ENCODE measurements at places on chromosomes 5 and 9.

- peak; percentile 53 for DNase-seq
Observed at GRCh38 chr5:81838307-81838906, 87.5 kb upstream of the SSBP2 start.

DNA sequence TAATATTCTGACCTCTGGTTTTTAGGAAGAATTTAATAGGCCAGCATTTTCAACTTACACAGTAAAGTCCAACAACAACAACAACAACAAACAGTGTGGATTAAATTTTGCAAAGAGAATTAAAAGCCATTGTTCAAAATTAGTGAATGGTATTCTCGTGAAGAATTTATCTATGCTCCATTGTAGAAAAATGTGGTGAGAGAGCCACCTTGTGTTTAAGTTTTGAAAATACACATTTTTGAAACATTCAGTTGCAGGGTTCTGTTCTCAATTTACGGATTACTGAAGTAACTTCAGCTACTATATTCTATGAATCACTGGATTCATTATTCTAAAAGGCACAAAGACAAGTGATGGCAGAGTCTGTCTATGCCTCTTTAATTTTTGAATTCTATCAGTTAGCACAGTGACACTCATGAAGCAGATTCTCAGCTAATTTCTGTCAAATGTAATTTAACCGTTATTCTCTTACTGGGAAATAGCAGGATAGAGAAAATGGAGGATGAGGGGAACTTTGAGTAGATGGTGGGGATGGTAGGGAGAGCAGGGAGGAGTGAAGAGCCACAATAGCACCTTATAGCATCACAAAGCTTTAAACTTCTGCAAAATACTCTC lies 11.0 kb downstream of the CCDC152 start:
- DNase-seq = peak; percentile 30

GRCh38 chr9:121935739-121936138 lies 157.4 kb downstream of the TTLL11 start:
- DNase-seq = no peak

DNA sequence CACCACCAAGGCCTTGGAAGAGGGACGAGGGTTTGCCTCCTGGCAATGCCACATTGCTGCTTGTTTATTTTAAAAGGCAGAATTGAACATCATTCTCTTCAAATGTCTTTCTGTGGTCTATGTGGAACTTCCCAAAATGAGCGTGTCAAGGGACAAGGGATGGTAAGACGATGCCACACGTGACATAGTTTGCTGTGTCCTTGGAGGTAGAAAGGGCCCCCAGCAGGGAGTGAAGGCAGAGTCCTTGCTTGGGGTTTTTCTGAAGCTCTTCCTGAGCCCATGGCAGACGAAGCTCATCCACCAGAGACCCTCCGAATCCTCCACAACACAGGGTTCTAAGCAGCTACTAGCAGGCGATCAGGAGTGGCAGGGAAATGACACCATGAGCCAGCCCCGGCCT lies 28.3 kb downstream of the PRRX2 start:
- no peak for DNase-seq

DNA sequence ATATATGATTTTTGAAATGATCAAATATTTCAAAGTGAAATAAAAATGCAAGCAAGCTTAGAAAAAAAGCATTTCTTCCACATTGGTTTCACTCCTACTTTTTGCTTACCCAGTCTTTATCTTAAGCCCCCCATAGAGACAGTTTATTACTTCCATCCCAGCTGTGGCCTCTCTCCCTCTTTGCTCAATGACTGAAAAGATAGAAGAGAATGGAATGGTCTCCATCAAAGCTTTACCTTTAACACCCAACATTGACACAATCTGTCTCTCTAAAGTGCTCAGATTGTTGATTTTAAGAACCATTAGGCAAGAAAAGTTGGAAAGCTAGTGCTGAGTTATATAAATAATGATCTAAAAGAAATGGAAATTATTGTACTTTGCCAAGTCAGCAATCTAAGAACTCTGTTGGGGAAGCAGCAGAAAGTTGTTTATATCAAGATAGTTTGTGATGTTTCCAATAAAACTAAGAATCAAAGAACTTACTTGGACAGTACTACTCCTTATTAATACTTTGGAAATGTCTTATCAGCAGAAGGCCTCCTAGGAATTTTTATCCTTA lies 277.5 kb upstream of the NREP start:
- no peak for DNase-seq

GRCh38 chr5:179309751-179310320 lies 35.4 kb downstream of the ADAMTS2 start:
- DNase-seq = no peak

DNA sequence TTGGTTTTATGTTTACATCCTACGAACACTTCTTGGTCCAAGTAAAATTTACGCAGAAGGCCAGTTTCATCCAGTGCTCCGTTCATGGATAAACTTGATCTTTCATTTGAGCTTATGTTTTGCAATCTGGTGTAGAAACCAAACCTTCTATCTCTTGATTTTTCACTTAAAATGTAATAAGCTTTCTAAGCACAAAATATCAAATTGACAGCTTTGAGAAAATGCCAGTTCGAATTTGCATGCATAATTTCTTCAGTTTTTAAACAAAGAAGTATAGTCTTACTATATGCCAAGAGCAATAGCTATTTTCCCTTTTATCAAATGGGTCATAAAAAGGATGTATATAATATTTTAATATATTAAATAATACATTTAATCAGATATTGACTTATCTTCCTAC lies 17.8 kb downstream of the DNAH5 start:
- DNase-seq = no peak

GRCh38 chr5:159913501-159913900 lies 2.8 kb upstream of the ADRA1B start:
- DNase-seq = peak; percentile 55

DNA sequence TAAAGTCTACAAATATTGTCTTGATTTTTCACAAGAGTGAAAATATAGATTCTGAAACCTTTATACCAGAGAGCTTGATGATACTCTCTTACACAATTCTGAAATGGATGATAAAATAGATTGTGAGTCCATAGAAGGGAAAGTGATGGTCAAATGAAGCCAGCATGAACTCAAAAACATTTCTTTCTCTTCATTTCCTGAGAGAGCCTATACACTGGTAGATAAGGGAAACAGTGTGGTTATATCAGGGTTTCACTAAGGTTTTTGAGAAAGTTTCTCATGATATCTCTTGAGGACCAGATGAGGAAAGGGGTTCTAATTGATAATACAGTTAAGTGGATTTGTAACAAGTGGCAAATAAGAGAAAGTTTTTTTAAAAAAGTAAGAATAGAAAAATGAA lies 254.1 kb downstream of the PJA2 start:
- DNase-seq = no peak

GRCh38 chr9:129361196-129361595 lies 183.1 kb upstream of the IER5L start:
- no peak for DNase-seq

- DNase-seq = no peak
Observed at GRCh38 chr5:87769157-87769556, 356.4 kb upstream of the CCNH start.

- no peak for DNase-seq
Observed at GRCh38 chr5:159210846-159211245, 1.5 kb upstream of the RNF145 start.

DNA sequence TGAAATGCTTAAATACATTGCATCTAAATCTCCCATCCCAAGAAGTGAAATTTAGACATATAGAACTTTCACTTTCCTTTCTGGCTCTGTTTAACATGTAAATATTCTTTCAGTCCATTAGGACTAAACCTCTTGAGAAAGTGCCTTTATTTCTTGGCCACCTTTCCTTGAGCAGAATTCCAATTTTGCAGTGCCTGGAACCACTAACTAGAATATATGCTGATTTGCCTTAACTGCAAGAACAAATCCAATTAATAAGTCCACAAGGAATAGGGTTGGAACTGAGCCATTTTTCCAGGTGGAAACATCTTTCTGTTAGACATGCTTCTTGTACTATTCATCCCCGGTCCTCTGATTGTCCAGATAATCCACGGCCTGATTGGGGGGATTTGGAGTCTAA lies 478.0 kb downstream of the ENC1 start:
- no peak for DNase-seq

DNA sequence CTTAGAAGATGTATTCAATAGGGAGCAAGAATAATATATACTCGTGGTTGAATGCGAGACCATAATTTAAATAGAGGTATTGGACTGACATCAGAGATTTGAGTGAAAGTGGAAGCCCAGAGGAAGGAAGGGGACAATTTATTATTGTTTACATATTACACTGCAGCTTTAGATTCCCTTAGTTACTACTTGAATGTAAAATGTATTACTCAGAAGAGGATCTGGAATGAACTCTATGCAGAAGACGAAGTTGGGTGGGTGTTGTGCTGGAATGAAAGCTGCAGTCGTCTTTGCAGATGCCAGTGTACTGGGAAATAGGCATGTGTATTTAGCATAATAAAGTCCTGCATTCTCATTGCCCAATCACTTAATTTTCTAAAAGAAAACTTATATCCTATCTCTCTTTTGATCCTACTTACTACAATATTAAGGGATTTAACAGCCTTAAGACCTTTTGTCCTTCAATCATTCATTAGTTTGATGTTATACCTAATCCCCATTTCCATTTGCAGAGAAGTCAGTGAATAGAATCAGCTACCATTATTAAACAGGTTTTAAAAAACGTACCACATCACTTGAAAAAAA lies 570.7 kb upstream of the WWC1 start:
- peak; percentile 81 for DNase-seq

GRCh38 chr9:135612437-135612836 lies 26.9 kb downstream of the GLT6D1 start:
- no peak for DNase-seq

DNA sequence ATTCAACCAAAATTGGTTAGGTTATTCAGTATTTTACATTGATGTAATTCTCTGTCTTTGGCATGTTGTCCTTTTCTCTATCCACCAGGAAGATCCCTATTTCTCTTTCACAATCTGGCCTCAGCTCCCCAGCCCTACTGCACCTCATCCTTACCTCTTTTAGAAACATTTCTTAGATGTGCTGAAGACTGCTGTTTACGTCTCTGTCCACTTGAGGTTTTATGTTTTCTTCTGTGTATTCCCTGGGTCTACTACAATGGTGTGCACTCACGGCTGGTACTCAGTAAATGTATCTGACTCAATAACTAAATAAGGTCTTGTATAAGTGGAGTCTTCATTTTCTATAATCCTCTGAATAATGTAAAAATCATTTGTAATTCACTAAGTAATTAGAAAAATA lies 822.7 kb downstream of the DTWD2 start:
- DNase-seq = no peak

- DNase-seq = no peak
Observed at GRCh38 chr5:37709020-37709419, 130.8 kb downstream of the GDNF start.

GRCh38 chr5:168670881-168671575 lies 91.9 kb upstream of the PANK3 start:
- no peak for DNase-seq

- DNase-seq = peak; percentile 71
Observed at GRCh38 chr5:34898258-34898895, 16.9 kb downstream of the RAD1 start.

- DNase-seq = no peak
Observed at GRCh38 chr9:124457887-124458431, 7.7 kb downstream of the ADGRD2 start.

DNA sequence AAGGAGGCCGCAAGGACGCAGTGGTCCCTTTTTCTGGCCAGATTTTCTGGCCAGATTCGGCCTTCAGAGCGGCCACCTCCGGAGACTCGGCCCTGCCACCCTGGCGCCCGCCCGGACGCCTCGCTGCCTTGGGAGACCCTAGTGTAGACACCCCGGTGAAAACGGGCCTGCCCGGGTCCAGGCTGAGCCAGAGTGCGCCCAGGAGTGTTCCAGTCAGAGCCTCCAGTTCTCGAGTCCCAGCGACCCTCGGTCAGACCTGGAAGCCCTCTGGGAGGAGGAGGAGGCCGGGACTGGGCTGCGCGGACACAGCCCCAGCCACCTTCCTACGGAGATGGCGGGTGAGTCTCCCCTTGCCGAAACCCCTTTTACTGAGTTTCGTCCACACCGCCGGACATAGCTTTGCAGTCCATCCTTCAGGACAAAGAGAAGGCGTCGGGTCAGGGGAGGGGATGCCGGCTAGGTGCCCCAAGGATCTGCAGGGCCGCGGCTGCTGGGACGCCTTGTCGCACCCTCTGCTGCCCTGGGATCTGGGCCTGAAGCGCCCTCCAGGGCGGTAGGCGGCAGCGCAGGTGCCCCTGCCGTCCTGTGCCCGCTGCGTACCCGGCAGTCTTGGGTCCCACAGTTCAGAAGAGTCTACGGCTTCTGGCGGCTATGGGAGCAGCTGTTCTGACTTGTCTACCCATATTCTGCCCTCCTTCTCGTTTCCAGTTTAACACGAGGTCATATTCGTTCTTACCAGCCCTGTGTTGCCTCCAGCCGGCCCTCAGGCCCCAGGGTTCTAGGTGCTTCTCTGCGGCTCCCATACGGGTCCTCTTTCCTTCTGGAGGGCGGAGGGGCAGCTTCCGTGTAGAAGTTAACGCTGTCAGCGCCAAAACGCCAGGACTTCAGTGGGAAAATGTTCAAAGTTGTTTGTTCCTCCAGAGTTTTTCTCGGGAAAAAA lies 1771.7 kb upstream of the CDH9 start:
- no peak for DNase-seq

DNA sequence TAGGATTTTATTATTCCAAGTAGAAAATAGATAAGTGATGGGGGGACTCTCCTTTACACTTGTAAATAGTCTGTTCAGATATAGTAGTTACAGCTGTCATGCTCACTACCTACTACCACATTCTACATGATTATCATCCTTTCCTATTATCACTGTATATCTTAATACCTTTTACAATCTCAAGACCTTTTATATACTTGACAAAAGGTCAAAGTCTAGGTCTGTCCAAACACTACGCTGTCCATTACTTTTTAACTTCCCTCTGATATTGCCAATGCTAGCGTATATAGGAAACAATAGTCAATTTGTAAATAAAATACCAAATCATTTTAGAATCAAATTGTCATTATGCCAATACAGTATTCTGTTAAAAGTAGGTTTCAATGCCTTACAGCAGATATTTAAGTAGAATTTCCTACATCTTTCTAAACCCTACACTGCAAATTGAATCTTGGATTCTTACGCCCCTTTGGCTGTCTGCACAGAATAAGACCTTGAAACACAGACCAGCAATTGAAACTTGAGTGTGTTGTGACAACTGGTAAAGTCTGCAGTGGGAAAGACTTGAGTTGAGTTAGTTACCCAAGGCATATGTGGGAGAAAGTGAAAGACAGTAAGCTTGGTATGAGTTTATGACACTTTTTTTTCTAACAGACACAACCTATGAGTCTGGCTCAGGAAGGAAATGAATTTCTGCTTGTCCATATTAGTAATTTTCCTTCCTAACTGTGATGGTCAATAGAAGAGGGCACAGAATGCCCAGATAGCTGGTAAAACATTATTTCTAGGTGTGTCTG lies 827.6 kb upstream of the ACO1 start:
- no peak for DNase-seq

DNA sequence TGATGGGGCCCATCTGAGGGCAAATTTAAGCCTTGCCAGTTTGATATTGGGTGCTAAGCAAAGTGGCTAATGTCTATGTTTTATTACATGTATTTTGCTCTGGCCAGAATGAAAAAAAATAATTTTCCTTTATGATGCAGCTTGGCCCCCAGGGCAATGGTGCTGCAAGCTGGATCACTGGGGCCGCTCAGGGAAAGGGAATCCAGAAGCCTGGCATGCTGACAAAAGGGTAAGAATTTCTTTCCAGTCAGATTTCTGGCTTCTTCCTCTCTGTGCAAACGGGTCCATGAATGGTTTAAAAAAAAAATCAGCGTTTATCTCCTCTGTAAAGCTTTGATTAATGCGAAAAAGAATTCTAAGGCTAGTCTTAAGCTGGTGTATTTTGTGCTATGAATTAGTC lies 138.4 kb downstream of the MAPKAP1 start:
- peak; percentile 21 for DNase-seq

All from fibroblast of skin of right biceps (primary cell).